ENCODE measurements at places on chromosomes 7 and 10.

DNA sequence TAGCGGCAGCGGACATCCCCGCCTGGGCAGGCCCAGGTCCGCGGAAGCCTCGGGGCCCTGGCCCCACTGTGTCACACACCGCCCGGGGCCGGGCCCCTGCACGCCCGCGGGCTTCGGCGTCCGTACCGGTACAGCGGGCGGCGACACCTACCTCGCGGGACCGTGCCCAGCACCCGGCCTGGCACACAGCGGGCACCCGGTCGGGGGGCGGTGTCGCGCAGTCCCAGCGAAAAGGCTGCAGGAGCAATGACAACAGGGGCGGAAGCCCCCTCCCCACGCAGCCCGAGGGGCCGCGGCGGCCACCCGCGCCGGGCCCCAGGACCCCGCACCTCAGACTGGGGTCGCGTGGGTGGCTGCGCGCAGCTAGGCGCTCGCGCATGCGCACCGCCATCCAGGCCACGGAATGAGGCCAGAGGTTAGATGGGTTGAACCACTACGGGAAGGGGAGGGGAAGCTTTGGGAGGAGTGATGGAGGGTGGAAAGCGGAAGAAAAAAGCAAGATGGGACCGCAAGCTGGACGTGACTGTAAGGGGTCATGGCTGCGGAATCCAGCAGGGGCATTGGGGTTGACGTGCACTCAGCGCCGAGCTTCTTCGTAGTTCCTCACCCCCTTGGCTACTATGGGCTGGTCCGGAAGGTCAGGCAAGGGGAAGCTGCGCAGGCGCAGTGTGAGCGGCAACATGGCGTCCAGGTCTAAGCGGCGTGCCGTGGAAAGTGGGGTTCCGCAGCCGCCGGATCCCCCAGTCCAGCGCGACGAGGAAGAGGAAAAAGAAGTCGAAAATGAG is at the start of the genes BCCIP and UROS:
Gene BCCIP (plus strand): TSS at position 669 of the 785 bp plus-strand sequence. CDS start 12 bp downstream, at position 681.
Gene UROS (minus strand): TSS at position 381 of the 785 bp plus-strand sequence. CDS start 6,759 bp downstream, outside the sequence.
- DNase-seq = peak; percentile 92

GRCh38 chr10:97713826-97714400 is 383 bp downstream of the MARVELD1 start:
- DNase-seq = peak; percentile 79

DNA sequence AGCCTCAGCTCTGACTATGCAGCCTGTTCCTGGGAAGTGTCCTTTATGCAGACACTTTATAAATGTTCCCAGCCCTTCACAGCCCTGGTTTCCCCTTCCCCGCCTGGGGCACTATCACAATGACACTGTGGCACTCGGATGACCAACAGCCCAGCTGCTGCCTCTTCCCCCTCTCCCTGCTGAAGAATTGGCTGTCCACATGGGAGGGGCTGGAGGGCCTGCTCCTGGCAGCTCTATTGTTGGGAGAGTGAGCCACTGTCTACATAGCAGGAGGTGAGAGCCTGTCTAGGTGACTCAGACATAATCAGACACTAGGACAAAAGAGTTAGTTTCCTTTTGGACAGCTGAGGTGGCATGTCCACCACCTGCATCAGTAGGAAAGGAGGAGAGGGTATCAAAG is 437.5 kb downstream of the PLXNA4 start:
- no peak for DNase-seq

DNA sequence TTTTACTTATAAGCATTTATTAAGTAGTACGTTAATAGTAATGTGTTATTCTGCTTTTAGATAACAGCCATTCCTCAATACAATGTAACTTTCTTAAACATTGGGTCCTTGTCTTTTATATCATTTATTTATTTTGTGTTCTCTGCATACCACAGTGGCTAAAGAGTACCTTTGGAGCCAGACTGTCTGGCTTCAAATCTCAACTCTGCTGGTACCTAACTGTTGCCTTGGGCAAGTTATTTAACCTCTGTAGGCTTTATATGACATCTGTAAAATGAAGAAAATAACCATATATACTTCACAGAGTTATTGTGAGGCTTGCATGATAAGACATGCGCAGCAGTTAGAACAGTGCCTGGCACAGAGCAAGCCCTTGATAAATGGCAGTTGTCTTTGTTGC is 397.6 kb downstream of the MDFIC start:
- DNase-seq = no peak

DNA sequence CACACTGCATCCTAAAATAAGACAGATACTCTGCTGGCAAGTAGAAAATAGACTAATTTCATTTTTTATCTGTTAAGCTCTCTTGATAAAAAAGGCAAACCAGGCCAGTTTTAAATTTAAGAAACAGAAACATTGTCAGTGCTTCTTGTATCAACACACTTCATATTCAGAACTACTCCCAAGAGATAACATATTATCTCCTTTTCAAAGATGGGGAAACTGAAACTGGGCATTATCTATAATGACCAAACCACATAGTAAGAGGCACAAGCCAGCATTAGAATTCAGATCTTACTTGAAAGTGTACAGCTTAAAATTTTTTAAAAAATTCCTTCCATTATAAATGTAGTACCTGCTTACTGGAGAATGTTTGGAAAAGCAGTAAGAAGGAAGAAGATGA is 14.7 kb downstream of the SRI start:
- DNase-seq = no peak

DNA sequence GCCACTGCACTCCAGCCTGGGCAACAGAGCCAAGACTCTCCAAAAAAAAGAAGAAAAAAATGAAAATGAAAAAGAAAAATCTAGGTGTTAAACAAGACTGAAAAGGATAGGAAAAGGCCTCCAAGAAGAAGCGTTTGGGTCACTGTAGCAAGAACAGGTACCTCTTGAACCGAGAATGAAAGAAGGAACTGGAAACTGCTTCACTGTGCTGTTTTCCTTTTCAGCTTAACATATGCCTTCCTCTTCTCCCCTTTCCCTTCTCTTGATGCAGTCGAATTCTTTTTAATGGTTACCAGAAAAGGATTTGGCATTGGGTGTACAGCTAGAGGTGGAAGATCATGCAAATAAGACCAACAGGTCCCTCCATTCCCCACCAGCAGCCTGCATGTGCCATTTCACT is 28.1 kb downstream of the LRRC4 start:
- DNase-seq = no peak

DNA sequence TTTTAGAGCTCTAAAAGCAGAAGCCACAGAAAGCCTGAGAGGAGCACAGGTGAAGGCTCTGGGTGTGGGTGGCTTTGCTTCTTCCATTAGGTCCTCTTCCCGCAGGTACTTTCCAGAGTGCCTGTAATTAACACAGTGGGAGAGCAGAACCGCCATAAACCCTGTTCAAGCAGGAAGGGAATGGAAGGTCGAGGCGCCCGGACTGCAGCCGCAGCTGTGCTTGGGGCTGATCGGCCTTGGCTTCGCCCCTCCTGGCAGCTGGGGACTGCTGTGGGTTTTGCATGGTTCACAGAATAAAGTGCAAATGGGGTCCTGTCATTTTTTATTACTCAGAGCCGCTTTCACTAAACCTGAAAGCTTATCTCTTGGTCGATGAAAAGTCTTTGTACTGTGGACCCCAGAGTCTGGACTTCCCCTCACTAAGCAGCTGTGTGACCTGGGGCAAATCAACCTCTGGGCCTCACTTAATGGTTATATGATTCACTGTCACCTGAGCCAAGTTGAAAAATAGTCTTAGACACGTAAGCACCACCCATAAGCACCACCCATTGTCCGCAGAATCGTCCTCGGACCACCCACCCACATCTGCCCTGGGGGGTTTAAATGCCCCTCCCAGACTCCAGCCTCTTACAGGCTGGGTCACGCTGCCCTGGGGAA is 100.9 kb downstream of the XRCC2 start:
- no peak for DNase-seq

GRCh38 chr10:113144576-113144975 is 194.5 kb downstream of the TCF7L2 start:
- no peak for DNase-seq

DNA sequence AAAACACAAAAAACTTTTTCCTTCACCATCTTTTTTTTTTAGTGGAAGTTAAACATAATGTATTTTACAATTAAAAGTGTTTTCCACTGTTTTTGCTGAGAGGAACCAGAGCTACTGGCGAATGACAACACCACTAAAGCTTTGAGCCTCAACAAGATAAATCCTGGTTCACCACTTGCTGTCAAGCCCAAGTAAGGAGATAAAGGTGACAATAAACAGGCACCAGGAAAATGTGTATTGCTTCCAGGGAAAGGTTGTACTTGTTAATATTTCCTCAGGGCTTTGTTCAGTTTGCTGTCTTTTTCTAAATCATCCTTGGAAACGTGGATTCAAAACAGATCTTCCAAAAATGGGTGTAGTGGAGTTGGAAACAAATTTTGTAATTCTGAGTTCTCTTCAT is 109.9 kb upstream of the ANKRD30A start:
- no peak for DNase-seq

DNA sequence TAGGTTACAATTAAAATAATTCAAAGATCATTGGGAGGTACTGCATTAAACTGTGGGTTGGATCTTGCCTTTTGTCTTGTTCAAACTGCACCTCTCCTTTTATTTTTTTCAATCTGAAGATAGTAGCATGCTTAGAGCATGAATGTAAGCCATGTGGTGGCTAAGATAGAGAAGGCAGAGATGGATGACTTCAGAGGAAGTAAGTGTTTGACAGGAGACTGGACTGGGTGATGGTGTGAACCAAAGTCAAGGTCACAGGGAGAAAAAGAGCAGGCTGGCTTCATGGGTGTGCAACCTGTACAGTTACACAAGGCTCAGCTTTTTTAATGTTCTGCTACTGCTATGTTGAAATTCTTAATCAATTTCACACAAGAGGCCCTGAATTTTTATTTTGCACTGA is 85.6 kb downstream of the ZEB1 start:
- no peak for DNase-seq

- DNase-seq = peak; percentile 24
Measured at GRCh38 chr7:16668049-16668858, 22.3 kb downstream of the BZW2 start.

GRCh38 chr7:101693498-101694091 is 64.5 kb upstream of the MYL10 start:
- DNase-seq = no peak

DNA sequence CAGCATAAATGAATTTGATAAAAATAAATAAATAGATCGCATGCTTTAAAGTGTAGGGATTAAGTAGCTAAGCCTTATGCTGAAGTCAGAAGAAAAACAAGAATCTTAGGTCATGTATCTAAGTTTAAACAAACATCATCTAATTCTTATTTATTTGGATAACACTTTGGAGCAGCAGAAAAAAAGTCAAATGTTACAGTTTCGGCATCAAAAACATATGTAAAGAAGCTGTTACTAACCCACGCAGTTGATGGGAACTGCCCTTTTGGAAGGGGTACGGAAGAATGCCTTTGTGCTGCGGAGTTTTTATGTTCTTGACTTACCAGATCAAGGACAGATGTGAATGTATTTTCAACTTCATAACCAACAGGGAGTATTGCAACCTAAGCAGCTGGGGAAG is 37.3 kb upstream of the HABP2 start:
- no peak for DNase-seq

DNA sequence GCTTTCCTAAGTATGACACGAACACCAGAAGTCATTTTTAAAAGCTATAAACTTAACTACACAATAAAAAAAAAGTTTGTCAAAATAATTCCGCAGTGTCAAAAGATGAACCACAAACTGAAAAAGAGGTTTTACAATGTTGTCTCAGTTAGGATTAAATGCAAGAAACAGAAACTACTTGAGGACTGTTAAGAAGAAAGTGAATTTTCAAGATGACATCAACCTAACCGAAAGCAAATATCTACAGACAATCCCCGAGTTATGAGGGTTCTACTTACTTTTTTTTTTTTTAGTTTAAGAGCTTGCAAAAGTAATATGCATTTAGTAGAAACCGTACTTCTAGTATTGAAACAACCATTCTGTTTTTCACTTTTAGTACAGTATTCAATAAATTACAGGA is 62.3 kb downstream of the TFPI2 start:
- no peak for DNase-seq

GRCh38 chr7:98753989-98754479 is 115.8 kb downstream of the TMEM130 start:
- DNase-seq = no peak

GRCh38 chr7:133562621-133563020 is 309.7 kb downstream of the EXOC4 start:
- no peak for DNase-seq

- peak; percentile 7 for DNase-seq
Measured at GRCh38 chr10:86659721-86660453, 5.5 kb downstream of the OPN4 start.

DNA sequence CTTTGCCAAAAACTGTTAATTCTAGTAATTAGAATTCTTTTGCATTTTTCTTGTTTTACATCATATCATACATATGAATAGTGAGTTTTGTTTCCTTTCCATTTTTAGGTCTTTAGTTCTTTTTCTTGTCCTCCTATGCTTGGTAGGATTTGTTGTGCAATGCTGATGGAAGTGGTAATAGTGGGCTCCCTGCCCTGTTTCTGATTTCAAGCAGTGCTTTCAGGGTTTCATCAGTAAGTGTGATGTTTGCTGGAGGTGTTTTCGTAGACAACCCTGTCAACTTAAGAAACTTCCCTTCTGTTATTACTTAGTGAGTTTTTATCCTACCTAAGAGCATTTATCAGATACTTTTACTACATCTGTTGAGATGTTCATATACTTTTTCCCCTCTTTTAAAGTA is 50.5 kb downstream of the CSGALNACT2 start:
- DNase-seq = no peak

DNA sequence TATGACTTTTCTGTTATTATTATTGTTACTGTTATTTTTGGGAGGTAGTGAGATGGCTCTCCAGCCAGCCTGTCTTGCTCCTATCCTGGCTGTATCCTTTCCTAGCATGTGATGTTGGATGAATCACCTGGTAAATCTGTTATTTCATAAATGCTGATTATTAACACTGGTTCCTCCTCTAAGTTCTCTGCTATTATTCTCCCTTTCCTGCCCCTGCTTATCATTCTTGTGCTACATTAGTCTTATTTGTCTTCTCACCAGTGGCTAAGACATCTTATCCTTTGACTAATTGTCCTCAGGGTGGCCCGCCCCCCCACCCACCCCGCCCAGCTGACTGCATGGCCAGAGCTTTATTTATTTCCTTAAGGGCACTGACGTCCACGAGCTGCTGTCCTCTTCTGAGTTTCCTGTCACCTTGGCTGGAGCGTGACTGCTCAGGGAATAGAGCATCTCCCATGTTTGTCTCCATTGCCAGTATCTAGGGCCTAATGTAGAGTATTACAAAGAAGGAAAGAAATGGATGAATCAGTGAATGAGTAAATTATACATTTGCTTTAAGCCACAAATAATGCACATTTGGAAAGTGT is 110.1 kb upstream of the KLF6 start:
- no peak for DNase-seq

DNA sequence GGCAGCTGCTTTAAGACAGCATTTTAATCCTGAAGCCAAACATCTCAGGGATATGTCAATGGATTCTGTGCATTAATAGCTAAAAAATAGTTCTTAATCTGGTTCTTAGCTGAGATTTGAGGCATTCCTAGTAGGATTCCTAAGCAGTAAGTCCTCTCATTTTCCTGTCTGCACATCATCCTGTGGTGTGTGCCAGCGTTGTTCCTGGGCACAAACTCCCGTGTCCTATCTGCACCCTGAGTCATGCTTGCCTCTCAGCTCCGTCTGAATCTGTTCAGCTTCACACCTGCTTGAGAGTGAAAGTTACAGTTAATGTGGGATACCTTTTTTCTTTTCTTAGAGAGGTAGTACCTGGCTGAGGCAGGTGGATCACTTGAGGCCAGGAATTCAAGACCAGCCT is 19.5 kb downstream of the BAG3 start:
- DNase-seq = no peak
